Right forelimb (tissue), 1 donor: ENCODE measurements at places on chromosomes 7 and 10.

DNA sequence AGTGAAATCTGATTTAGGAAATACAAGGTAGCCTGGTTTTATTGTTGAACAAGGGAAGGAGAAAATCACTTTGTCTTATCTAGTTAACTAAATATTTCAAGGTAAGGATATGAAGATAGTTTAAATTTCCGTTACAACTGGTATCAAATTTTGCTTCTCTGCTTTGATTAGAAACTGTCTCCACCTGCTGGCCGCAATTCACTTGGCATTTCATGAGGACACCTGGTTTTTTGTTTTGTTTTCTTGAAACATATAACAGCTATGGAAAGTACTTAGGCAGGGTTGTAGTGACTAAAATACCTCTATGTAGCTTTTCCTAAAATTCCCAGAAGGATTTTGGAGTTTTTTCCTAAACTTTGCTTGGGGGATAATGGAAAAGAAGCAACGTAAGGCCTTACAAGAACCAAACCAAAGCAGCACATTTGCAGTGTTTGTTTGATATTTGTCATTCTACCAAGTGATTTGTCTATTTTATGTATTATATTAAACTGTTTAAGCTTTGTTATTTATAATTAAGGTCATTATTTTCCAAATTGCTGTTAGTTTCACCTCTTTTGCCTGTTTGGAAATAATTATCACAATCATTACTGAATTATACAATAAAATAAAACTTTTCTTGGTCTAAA is 73.6 kb downstream of the AHCYL2 start:
- DNase-seq = peak; percentile 59

DNA sequence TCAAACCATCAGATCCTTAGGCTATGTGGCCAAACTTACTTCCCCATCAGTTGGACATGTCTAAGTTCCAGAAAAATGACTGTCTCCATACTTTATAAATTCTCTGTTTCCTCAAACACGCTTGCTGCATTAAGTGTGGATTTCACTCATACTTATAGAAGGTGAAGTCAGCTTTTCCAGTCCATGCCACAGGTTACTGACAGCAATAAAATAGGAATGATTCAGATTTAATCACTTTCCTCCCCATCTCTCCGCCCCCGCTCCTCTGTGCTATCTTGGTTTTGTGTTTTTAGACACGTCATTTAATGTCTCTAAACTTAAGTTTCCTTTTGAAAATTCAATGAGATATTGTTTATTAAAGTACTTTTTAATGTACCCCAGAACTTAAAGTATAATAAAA is 1098.0 kb upstream of the C7orf33 start:
- no peak for DNase-seq

GRCh38 chr7:102916881-102917280 is 4.1 kb downstream of the LRRC17 start:
- no peak for DNase-seq

GRCh38 chr7:126016722-126017121 is 1087.1 kb upstream of the POT1 start:
- no peak for DNase-seq

DNA sequence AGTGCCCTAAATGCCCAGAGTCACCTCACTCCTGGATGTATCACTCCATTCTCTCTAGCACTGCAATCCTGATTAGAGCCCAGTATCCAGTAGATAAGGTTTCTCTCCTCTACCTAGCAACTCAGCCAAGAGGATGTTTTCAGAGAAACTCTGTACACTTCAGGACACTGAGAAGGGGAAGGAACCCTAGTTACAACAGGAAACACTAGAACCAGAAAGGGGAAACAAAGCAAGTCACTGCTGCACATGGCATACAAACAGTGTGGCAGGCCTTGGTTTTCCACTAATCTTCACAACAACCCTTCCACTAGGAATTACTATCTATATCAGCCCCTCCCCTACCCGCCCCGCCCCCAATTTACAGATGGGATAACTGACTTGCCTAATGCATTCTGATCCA is 1.6 kb downstream of the FAM204A start:
- DNase-seq = no peak

GRCh38 chr10:49083261-49083660 is 32.1 kb downstream of the VSTM4 start:
- no peak for DNase-seq

DNA sequence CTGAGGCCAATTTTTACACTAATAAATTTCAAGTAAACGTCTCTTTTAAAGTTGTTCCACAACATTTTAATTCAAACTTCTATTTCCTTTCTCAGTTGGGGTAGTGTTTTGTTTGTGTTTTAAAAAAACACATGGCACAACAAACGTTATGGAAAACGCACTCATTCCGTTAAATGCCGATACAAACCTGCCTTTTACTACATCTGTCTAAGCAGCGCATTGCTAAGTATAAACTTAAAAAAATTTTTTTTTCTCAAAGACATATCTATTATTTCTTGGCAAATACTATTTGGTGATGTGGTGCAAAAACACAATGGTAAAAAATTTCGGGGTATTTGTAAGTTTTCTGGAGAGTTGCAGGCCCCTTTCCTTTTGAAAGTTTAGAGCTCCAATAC is 1.4 kb downstream of the SKIDA1 start:
- DNase-seq = no peak

- DNase-seq = no peak
These were observed 306.4 kb upstream of the CACNA2D1 start for GRCh38 chr7:82750007-82750406.

DNA sequence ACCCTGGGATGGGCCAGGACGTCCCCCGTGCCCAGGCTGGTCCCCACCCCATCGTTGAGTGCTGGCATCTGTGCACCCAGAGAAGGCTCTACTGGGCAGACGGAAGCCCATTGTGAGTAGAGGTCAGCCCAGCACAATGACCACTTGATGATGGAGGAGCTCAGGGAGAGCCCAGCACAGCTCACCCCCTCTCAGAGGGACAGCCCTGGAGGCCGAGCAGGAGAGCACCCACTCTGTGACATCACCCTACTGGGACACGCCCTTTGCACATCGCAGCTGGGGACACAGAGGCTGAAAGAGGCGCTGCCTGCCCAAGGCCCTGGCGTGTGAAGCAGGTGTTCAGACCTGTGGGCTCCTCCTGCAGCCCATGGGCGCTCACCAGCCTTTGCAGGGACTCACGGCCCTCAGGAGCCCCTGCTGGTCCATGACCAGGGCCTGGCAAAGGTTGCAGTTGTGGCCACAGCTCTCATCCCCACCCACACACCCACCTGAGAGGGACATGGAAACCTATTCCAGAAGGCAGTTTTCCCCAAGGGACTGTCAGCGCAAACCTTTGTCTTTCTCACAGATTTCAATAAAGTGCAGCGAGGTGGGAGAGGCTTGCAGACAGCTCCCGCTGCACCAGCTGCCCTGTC is 67.2 kb upstream of the PPP2R2D start:
- DNase-seq = no peak

- DNase-seq = no peak
These were observed 21.0 kb upstream of the LMTK2 start for GRCh38 chr7:98085674-98086073.

DNA sequence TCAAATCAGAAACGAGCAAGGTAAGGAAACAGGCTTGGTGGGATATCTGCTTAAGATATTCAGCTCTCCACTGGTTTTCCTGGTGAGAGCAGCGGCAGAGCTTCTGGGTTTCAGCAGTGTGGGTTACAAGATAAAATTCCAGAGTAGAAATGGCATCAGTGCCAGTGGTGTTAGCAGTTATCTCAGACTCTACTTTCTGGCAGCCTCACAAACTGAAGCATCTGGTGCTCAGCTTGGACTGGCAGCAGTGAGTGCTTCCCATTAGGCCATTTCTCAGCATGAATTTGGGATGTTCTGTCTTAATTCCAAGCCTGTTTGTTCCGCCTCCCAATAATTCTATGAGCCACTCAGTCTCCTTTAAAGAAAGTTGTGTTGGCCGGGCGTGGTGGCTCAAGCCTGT is 6.9 kb upstream of the GSTO2 start:
- no peak for DNase-seq

GRCh38 chr7:123401295-123401694 is 133.1 kb downstream of the IQUB start:
- DNase-seq = no peak

DNA sequence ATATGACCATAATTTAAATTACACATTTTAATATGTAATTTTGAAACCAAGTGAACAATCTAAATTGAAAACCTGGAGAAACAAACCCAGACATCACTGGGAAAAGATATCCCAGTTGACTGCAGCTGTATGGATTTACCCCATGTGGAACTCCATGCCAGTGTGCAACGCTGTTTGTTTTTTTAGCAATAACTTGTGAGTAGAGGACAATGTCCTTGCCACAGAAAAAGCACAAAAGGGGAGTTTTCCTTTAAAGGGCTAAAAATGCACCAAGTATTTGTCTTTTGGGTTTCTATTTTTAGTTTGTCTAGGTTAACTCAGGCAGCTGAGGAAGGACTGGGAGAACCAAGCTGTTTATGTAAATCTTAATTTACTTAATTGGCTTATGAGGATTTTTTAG is 15.1 kb upstream of the COL17A1 start:
- no peak for DNase-seq

- no peak for DNase-seq
These were observed 705.1 kb downstream of the XPNPEP1 start for GRCh38 chr10:109218207-109218606.

- DNase-seq = no peak
These were observed 18.1 kb downstream of the CDC123 start for GRCh38 chr10:12214093-12214492.

GRCh38 chr7:22442187-22442881 is 57.7 kb downstream of the STEAP1B start:
- DNase-seq = no peak

DNA sequence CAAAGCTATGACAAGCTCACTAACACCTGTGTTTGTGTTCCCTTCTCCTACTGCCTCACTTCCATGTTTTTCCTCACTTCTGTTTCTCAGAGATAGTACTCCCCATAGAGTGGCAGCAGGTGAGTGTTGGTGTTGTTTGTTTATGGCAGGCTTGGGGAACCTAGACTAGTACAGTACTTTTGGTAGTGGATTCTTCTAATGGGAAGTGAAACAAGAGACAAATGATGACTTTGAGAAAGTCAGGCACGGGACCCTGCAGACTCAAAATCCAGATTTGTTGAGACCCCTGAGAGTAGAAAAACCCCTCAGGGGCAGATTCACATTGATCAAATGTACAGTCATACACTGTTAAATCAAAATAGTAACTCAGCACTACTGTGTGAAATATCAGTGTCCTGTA is 6.4 kb upstream of the CFAP69 start:
- no peak for DNase-seq

DNA sequence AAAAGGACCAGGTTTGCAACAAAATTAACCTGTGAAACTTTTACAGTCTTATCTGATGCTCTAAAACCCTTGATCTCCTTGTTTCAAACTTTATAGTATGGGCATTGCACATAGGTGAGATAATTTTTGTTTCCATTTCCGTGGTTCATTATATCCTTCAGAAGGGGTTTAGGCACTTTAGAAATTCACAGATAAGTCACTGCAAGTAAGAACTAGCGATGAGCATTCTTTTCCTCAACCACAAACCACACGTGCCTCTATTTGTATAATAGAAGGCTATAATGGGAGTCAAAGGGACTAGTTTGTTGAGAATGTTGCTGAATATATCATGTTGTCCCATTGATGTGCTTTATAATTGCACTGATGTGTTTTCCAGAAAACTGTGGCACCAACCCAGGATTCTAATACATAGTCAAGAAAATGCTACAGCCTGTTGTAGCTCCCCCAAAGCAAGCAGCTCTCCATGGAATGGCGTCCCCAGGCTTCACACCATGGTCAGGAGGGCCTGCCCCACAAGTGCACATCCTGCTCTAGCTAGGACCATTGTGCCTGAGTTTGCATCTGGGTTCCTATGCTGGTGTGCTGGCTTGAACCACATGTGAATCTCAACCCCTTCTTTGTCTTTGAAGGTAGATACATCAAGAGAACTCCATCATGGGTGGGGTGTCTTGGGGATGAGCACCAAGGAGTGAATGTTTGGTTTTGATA is 14.0 kb upstream of the ATXN7L1 start:
- no peak for DNase-seq

- no peak for DNase-seq
These were observed 33.0 kb downstream of the RAMP3 start for GRCh38 chr7:45190406-45191165.

DNA sequence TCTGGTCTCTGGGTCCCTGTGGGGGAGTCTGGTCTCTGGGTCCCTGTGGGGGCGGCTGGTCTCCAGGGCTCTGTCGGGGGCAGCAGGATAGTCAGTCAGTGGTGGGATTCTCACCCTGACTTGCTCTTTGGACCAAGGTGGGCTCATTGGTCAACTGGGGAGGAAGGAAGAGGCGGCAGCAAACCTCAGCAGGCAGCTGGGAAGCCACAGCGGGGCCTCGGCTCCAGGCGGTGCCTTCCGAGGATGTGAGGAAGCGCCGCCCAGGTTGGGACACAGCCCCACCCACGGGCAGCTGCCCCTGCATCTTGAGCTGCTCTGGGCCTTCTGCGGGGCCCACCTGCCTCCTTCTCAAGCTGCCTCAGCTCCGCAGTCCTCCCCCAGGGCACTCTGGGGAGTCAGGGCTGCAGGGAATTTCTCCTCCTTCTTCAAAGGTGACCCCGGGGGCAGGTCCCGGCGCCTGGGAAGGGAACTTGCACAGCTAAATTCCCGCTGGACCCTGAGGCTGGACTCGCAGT is 20.4 kb upstream of the KNDC1 start:
- DNase-seq = no peak

GRCh38 chr7:36280840-36281812 is 108.5 kb upstream of the ANLN start:
- no peak for DNase-seq

- peak; percentile 75 for DNase-seq
These were observed 494 bp downstream of the PALS2 start for GRCh38 chr7:24573554-24574338.

- DNase-seq = no peak
These were observed 2.4 kb downstream of the ZNRF2 start for GRCh38 chr7:30286749-30287148.

- no peak for DNase-seq
These were observed 382.7 kb downstream of the THSD7A start for GRCh38 chr7:11449316-11449715.

DNA sequence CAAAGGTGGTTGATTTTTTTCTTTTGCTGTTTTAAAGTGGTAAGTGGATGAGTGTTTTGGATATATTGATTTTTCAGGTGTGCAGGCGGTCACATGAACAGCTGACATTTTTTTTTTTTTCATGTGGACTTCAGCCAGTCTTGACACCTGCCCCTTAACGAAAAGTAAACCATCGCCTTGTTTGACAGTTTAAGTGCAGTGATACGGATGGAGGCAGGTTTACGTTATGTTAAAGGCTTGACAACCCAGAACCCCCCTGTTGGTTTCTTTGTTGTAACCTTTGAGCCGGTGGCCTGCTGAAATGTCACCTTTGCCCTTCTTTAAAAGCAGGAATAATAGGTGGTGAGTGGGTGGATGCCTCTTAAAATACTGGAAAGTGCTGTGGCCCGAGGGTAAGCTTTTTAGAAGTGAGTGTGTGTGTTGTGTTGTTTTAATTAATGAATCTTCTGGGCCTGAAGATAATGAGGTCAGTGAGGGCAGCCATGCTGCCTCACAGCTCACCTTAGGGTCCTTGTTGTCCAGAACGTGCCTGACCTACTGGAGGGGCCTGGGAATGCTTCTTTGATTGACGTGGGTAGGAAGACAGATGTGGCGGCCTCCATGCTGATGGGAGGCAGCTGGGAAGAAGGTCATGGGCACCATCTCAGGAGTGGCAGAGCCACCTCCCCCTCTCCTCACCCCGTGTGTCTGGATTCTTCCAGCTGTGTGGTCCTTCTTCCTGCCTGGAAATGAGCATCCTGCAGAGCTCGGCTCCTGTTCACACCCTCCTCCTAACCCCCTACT is 69.8 kb downstream of the TCF7L2 start:
- no peak for DNase-seq

GRCh38 chr7:106178593-106179134 is 66.6 kb upstream of the SYPL1 start:
- DNase-seq = no peak
